ENCODE measurements at places on chromosomes 6 and 20. TPM values are rescaled to one million over a fixed set of nuclear protein-coding genes. Genes with fewer than 3 reads are reported as not detected.

The ZNF334 gene
- 2.4 TPM for polyA plus RNA-seq

The MYCT1 gene
- polyA plus RNA-seq: 0.46 TPM

DNA sequence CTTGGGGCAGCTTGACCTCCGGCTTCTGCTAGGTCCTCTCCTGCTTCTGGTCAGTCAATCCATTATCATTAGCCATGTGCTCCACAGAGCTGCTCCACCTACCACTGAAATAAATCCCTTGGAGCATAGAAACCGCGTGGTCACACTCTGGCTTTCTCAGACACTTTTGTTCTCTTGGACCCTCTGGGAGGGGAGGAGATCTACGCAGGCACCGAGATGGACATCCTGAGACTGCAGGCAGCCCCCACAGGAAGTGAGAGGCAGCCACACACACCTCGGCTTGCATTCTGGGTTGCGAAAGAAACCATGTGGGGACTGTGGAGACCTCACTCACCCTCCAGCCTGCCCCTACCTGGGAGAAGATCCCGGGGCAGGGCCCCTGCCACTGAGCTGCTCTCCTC lies 79.5 kb downstream of the FYN start:
- DNase-seq: no peak

GRCh38 chr20:47315339-47316056 lies 41.0 kb downstream of the ZMYND8 start:
- DNase-seq: no peak

GRCh38 chr20:13425381-13426135 lies 204.5 kb downstream of the ISM1 start:
- DNase-seq: no peak

All from sigmoid colon (tissue), 7 donors.